ENCODE measurements at places on chromosomes 1 and 21.
A peak's percentile ranks its signal among the peaks of the same experiment; 100 is the strongest.

DNA sequence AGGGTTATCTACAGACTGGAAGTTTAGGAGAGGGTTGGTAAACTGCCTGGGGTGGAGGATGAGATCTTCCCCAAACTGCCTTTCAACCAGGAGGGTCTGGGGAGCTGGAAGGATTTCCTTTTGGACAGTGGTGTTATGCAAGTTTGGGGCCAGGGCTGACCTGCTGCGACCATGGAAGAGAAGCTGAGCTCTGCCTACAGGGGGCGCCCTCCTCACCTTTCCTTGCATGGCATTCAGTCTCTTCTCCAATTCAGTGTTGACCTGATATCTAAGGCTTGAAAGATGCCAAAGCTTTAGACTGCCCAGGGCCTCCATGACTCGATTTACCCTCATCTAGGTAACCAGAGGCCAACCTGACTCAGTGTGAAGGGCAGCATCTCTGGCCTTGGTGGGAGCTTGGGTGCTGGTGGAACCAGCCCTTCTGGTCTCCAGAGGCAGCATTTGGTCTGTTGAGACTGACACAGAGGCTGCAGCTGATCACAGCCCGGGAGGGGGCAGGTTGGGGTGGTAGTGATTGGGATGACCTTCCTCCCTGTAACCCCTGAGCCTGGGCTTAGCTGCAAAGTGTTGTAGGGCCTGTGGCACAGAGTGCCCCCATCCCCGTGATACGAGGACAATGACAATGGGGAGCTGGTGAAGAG lies 170.0 kb downstream of the GRIK3 start:
- peak; percentile 17 for DNase-seq

DNA sequence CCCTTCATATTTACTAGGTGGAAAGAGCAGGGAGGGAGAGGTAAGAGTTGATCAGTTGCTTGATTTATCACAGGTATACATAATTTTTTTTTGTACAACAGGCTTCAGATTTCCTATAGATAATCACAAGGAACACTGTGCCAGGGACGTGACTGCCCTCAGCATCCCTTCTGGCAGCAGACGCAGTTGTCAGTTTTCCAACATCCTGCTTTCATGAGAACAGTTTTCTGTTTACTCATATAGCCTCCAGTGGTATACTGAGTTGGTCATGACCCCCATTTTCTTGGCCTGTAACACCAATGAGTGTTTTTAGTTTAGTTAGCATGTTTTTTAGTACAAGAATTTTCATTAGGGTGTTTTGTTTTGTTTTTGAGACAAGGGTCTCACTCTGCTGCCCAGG lies 37.9 kb upstream of the PTPRF start:
- no peak for DNase-seq

DNA sequence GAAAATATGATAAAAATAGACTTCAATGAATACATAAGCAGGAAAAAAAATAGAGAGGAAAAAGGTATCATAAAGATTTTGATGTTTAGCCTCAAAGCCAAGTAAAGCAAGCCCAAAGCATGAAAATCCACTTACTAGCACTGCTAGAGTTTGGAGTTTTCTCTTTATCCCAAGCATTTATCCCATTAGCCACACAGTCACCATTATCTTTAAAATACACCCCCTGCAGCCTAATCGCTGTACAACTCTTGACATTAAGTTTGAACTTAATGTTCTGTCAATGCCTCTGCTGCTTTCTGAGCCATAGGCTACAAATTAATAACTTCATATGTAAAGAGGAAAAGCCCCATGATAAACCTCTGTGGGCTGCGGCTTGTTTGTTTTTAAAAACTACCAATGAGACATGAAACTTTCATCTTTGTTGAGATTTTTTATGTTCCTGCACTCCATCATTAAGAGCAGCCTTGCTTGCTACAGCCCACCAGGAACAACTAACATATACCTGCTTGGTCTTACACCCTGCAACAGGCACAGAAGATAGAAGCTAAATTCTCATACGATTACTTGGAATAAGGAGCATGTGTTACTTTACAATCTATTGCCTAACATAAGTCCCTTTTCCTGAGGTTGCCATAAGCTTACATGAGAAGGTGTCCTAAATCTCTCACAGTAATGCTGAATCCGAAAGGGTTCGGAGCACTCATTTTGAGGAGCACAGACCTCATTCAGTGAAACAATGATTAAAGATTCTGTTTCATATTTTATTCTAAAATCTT lies 202.4 kb downstream of the SMYD3 start:
- DNase-seq = no peak

DNA sequence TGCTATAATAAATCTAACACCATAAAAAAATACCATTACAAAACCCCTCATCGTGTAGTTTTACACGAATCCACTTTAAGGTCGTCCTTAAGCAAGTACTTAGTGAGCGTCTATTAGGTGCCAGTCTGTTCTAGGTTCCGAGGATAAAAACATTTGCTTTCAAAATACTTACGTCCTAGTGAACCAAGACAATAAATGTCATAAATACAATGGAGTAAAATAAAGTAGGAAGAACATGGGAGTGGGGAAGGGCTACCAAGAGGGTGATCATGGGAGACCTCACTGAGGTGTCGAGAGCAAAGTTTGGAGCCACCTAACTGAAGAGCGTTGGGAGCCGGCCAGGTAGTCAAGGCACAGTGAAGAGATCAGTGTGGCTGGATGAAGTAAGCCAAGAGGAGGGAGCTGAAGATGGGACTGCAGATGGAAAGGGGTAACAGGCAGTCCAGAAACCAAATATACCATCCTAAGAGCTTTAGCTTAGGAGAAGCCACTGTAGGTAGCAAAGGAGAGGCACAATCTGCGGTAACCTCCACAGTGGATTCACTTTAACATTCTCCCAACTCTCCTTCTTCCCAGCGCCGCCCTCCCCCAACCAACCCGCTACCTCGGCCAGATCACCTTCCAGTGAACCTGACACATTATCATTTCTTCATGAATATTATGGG lies 684 bp downstream of the LTN1 start:
- DNase-seq = peak; percentile 7

DNA sequence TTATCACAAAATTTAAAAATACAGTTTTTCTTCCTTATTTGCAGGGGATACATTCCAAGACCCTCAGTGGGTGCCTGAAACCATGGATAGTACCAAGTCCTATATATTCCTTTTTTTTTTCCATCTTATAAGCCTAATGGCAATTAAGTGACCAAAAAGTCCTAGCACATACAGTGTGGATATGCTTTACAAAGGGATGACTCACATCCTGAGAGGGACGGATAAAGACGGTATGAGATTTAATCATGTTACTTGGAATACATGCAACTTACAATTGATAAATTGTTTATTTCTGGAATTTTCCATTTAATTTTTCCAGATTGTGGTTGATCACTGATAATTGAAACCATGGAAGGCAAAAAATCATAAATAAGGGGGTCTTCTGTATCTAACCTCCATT lies 181.2 kb upstream of the BRINP3 start:
- no peak for DNase-seq

DNA sequence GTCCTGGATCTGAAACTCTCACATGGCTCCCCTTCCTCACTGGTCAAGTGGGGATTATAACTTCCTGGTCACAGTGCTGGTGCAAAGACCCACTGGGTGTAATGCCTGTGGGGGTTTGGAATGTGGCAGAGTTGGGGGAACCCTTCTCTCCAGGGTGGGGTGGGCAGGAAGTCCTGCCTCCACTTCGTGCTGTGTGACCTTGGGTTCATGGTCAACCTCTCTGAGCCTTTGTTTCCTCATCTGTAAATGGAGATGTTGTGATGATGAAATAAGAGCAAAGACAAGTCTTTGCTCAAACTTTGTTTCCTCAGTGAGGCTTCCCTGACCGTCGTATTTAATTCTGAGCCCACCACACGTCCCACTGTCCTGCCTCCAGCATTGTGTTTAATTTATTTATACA lies 564.7 kb downstream of the PTPRU start:
- no peak for DNase-seq

DNA sequence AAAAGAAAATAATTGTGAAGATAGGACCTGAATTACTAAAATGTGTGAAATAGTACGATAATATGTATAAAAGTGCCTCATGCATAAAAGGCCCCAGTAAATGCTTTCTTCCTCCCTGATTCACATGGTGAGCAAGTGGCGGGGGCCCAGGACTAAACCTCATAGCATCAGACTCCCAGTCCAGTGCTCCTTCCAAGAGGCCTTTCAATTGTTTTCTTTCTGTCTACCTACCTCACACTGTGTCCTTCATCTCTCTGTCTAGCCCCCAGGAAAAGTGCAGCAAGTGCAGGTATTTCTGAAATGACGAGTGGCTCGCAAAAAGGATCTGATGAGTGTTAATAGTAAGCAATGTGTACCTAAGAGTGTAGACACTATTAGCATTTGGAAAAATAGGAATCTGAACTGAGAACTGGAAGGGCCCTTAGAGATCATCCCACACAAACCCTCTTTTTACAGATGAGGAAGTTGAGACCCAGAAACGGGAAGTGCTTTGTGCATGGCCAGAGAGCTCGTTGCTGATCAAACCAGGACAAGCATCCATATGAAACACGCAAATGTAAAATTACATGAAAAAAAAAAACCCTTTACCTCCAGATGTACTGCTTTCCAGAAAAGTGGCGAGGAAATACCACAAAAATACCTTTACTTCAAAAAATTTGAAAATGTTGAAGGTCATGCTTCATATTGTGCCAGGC lies 118.2 kb upstream of the HOOK1 start:
- DNase-seq = no peak

DNA sequence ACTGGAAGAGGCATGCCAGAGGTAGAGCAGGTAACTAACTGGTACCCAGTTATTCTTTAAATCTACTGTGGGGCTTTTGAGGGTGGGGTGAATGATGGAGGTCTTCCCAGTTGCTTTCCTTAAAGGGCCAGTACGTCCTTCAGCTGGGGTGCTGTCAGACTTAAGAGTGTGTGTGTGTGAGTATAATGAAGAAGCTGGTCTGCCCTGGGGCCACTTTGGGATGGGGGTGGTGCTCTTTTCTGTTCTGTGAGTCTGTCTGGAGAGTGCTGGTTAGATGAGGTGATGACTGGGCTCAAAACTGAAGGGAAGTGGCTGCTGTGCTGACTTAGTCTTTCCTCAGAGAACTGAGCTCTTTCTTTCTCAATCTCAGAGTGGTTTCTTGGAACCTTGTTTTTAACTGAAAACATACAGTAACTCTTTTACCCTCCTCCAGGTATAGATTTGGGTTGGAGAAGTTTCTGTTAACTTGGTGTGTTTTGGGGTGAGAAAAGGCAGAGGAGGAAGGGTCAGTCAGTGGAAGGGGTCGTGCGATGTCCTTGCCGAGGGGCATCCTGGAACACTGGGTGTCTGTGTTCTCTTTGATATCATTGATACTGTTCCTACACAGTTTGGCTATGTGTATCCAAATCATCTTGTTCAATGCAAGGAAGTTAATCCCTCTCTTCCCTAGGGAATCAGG lies 746 bp downstream of the MACF1 start:
- DNase-seq = peak; percentile 82

DNA sequence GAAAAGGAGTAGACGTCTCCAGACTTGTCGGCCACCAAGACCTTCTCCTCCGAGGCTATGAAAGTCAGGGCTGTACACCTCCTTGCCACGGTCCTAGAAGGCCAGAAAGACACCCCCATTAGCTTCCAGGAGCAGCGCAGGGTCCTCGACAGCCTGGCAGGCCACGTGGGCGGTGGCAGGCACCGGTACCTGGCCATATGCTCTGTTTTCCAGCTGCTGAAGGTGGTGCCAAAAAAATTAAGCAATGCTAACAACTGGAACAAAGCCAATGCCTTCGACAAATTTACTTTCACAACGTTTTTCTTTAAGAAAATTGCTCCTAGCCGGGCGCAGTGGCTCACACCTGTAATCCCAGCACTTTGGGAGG lies 15.9 kb downstream of the WDR4 start:
- DNase-seq = no peak

GRCh38 chr21:31505975-31506374 lies 153.5 kb upstream of the SOD1 start:
- no peak for DNase-seq

DNA sequence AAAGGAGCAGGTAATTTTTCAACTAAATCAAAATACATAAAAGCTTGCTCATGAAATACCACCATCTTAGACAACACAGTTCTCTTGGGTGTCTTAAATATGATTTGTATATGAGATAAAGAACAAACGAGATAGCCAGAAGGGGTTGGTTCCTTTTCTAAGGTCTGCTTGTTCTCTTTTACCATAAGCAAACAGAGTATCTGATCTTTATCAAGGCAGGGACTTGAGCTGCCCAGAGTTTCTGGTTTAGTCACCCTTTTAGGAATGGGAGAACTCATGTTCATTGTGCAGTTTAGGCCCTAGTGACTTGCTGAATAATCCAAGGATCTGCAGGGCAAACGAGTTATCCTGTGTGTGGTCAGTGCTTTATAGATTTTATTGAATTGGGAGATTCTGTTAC lies 3.0 kb upstream of the SUCO start:
- no peak for DNase-seq

DNA sequence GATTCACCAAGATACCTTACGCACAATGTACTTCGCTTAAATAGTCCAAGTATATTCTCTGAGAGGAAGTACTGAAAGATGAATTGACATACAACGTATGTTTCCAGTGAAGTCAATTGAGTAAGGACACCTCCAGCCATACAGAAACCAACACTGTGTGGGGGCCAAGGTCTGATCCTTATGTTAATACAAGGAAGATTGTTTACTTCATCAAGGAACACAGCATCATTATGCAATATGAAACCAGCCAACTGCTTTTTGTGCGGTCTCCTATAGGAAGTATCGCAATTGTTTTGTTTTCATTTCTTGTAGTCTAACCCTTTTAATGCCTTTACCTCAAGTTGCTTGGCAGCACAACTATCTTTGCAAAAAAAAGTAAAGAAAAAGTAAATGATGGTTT lies 28.2 kb upstream of the TEKT2 start:
- DNase-seq = no peak

DNA sequence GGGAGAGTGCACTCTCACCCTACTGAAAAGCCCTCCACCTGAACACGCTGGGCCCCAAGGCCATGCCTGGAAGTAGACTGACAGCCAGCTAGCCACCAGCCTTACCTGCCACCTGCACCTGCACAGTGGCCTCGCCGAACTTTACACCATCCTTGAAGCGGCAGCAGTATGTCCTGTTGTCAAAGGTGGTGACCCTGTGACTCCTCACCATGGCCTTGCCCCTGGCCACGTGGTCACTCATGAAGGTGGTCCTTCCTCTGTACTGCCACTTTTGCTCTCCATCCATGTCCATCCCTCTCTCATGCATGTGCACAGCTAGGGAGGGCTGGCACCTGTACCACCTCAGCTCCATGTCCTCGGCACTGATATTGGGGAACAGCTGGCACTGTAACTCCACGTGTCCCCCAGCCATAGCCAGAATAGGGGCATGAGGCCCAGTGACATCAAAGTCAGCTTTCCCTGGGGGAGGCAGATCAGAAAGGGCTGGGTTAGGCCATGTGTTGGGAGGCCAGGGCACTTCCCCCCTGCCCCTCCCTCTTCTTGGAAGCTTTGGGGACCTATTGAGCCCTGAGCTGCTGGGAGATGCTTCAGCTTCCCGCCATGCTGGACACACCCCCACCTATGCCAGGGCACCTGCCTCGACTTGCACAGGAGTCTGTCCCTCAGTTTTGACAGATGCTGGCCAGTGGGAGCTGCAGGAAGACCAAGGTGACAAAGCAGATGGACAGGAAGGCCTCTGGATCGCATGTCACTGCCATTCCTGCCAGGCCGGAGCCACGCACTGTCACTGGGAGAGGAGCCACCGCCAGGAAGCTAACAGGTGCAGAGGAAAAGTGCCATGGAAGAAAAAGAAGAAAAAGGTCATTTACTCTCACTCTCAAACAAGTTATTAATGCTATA lies 24.6 kb downstream of the RNF187 start:
- DNase-seq = no peak

- no peak for DNase-seq
Measured at GRCh38 chr1:172823534-172823933, 164.6 kb downstream of the FASLG start.

GRCh38 chr1:46512792-46513190 lies 23.2 kb downstream of the DMBX1 start:
- no peak for DNase-seq

GRCh38 chr1:61215676-61216289 lies 133.4 kb downstream of the NFIA start:
- DNase-seq = no peak
